ENCODE measurements at places on chromosomes 12 and 14.

DNA sequence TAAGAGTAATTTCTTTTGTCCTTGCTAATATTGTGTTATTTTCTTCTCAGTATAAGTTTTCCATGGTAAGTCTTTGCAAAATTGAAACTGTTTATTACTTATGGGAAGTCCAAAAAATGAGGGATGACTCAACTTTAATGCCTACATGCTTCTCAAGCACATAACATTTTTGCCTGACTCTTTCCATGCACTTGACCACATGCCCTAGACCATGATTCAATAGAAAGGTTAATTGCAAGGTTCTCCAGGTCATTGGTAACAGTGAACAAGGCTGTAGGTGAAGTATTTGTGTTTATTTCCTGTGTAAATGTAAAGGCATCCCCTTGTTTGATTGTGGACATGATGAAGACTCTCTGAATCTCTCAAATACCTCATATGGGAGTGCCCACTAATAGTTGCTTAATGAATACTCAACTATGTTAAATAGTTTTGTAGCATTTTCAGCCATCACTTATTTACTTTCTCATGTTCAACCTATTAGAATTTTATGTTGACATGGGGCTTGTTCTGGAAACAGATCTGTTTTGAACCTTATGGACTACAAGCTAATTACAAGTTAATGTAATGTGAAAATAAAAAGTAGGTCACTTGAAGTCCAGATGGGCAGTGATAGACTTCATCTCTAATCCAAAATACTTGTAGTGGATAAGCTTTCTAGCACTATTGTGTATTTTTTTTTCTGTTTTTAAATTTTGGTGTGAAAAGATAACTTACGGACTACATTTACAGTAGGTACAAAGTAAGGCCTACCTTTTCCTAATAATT, 131.7 kb downstream of the TMTC2 start:
- no peak for DNase-seq

DNA sequence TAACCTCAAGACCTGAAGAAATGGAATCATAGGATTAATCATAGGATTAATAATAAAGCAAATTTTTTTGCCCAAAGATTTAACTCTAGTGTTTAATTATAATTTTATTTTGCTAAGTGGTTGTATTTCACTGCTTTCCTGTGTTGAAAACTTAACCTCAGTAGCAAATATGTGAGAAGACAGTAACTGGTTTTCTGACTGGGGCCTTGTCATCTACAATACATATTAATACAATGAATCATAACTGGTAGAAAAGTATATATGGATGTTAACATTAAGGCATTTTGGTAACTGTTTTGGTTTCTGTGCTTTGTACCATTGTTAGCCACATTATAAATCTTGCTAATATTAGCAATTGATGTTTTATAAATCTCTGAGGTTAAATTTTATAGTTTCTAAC, 92.2 kb downstream of the ACSS3 start:
- DNase-seq, result no peak

- DNase-seq, result no peak
Measured at GRCh38 chr12:111424189-111424792, 18.6 kb downstream of the SH2B3 start.

DNA sequence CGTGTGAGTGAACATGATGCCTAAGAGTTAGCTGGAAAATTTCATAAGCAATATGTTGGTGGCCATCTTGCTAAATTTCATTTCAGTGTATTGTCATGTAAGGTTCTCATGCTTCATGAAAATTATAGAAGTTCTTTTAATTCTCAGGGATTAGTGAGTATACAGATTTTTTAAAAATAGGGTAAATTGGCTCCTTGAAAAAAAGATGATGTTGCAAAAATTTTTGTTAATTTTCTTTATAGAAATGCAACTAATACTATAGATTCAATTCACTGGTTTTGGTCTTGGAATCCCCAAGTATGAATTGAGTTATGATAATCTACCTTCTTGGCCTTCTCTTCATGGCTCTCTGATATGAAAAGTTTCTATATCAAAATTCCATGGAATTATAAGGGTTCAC, 75.4 kb downstream of the NTN4 start:
- no peak for DNase-seq

- no peak for DNase-seq
Measured at GRCh38 chr12:53127169-53127568, 23.9 kb downstream of the SOAT2 start.

GRCh38 chr12:55908726-55909512, 18.8 kb downstream of the PYM1 start:
- no peak for DNase-seq

DNA sequence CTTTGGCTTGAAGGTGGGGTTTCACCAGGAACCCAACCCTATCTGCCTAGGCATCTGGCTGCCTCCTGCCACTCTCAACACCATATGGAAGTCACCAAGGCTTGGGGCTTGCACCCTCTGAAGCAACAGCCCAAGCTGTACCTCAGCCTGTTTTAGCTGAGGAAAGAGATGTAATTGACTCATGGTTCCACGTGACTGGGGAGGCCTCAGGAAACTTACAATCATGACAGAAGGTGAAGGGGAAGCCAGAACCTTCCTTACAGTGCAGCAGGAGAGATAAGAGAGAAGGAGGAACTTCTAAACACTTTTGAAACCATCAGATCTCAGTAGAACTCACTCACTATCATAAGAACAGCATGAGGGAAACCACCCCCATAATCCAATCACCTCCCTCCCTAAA, 26.9 kb downstream of the GLIPR1L1 start:
- DNase-seq, result no peak
